ENCODE measurements at places on chromosomes 4 and X.

GRCh38 chr4:70380578-70380977 is 2.4 kb upstream of the SMR3B start:
- H3K4me1 ChIP-seq, result no peaks in the 10 kb centered on the region
- DNase-seq, result no peak
- H3K27me3 ChIP-seq, result no peaks in the 10 kb centered on the region
- H3K36me3 ChIP-seq, result no peaks in the 10 kb centered on the region
- no peak overlapping the region for H3K27ac ChIP-seq

- H3K4me3 ChIP-seq, result peak overlapping the region; percentile 34
- peak; percentile 88 for DNase-seq
- H3K4me1 ChIP-seq, result peaks cover 5% of the 10 kb centered on the region
- no peak overlapping the region for H3K27ac ChIP-seq
- H3K36me3 ChIP-seq, result no peaks in the 10 kb centered on the region
Observed at GRCh38 chr4:4575284-4576211, 33.7 kb upstream of the STX18 start.

GRCh38 chrX:152231106-152231505 is 92.7 kb upstream of the MAGEA10 start:
- H3K4me1 ChIP-seq, result no peaks in the 10 kb centered on the region
- H3K36me3 ChIP-seq, result no peaks in the 10 kb centered on the region
- no peak for DNase-seq

GRCh38 chr4:52051615-52052474 is 741 bp downstream of the SPATA18 start:
- DNase-seq, result peak; percentile 91
- peaks cover 21% of the 10 kb centered on the region for H3K27me3 ChIP-seq
- no peaks in the 10 kb centered on the region for H3K36me3 ChIP-seq
- H3K4me3 ChIP-seq, result peak overlapping the region; percentile 65

DNA sequence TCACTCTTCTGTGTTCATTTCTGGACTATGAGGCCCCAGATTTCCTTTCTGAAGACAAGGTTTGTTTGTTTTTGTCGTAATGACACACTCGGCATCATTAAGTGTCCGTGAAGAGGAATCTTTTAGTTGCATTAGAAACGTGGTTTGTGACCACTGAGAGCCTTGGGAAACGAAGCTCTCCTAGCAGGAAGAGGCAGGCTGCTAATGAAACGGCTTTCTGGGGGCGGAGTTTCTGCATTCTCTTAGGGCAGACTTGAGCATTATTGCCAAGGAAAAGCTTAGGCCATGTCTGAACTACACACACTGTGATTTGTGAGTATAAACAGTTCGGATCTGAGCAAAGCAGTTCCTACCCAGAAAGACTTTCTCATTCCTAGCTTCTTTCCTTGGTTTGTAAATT is 64.0 kb downstream of the SOX3 start:
- H3K27me3 ChIP-seq, result peaks cover 9% of the 10 kb centered on the region
- no peaks in the 10 kb centered on the region for H3K4me1 ChIP-seq
- no peak overlapping the region for H3K4me3 ChIP-seq
- no peaks in the 10 kb centered on the region for H3K36me3 ChIP-seq

GRCh38 chr4:150828159-150828558 is 186.9 kb downstream of the LRBA start:
- no peaks in the 10 kb centered on the region for H3K4me1 ChIP-seq
- H3K27me3 ChIP-seq, result no peaks in the 10 kb centered on the region
- no peak overlapping the region for H3K4me3 ChIP-seq
- DNase-seq, result no peak
- peaks cover 10% of the 10 kb centered on the region for H3K36me3 ChIP-seq
- H3K27ac ChIP-seq, result no peak overlapping the region

GRCh38 chrX:133089411-133089810 is 7.5 kb downstream of the USP26 start:
- no peak overlapping the region for H3K27ac ChIP-seq
- DNase-seq, result no peak
- H3K27me3 ChIP-seq, result no peaks in the 10 kb centered on the region
- H3K4me1 ChIP-seq, result no peaks in the 10 kb centered on the region
- H3K36me3 ChIP-seq, result no peaks in the 10 kb centered on the region
- no peak overlapping the region for H3K4me3 ChIP-seq

DNA sequence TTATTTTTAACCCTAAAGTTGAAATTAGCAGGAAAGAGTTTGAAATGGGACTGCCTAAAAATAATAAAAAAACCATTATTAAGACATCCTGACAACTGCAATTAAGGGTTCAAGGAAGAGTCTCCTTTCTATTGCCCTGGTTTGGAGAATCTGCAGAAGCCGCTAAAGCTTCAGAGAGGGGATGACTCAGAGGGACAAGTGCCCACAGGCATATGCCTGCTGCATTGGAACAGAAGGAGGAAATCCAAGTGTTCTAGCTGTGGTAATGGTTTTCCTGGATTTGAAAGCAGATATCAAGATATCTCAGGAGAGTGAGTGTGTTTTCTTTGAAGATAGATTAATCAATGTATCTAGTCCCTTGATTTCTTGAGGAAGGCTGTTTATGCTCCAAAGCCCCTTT is 235.1 kb upstream of the TAPT1 start:
- no peaks in the 10 kb centered on the region for H3K36me3 ChIP-seq
- no peaks in the 10 kb centered on the region for H3K4me1 ChIP-seq
- H3K27me3 ChIP-seq, result no peaks in the 10 kb centered on the region
- no peak overlapping the region for H3K27ac ChIP-seq
- no peak for DNase-seq
- H3K4me3 ChIP-seq, result no peak overlapping the region

GRCh38 chr4:98663226-98664006 is 5.0 kb upstream of the TSPAN5 start:
- peaks cover 14% of the 10 kb centered on the region for H3K4me1 ChIP-seq
- H3K4me3 ChIP-seq, result no peak overlapping the region
- H3K36me3 ChIP-seq, result no peaks in the 10 kb centered on the region
- H3K27me3 ChIP-seq, result no peaks in the 10 kb centered on the region

All from cardiac muscle cell (in vitro differentiated cells and primary cell).